ENCODE measurements at places on chromosomes 5 and 9.

DNA sequence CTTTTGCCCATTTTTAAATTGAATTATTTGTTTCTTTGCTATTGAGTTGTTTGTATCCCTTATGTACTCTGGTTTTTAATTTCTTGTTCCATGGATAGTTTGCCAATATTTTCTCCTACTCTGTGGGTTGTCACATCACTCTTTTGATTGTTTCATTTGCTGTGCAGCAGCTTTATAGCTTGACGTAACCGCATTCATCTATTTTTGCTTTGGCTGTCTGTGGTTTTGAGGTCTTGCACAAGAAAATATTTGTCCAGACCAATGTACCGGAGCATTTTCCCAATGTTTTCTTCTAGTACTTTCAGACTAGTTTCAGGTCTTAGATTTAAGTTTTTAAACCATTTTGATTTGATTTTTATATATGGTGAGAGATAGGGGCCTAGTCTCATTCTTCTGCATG is 36.2 kb upstream of the ZNF366 start:
- DNase-seq: no peak

GRCh38 chr5:143601917-143602333 is 198.4 kb upstream of the NR3C1 start:
- no peak for DNase-seq

- no peak for DNase-seq
Measured at GRCh38 chr9:99105152-99106043, 485 bp downstream of the TGFBR1 start.

DNA sequence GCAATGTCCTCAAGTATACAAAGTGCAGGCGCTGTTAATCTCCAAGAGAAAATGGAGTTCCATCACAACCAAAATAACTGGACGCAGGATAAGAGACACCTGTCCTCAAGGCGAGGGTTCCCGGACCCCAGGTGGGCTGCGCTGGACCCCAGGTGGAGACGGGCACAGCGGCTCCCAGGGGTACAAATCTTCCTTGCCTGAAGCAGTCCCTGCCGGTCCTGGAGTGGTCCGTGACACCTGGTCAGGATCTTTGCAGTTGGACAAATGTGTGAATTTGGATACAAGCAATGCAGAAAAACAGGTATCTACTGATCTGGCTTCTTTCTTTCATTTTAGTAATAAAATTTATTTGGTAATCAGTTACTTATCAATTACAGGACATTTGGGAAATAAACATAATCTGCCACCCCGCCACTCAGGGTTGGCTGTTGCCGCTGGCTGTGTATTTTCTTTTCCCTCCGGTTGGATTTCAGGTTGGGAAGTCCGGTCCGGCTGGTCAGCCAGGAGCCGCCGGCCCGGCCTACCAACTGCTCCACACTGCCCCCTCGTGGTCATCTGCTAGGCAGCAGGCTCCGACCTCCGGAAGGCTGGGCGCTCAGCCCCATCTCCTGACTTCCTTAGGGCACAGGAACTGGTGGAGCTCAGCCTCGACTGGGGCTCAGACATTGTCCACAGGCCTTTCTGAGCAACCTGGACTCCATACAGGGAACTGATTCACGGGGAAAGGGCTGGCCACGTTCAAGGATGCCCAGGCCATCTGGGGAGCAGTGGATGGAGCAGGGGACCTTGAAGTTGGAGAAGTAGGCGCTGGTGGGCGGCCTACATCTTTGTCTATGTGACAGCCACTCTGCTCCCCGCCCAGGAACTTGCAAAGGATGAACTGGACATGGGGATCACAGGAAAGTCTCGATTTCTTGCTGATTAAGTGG is 43.4 kb downstream of the NXNL2 start:
- peak; percentile 53 for DNase-seq

DNA sequence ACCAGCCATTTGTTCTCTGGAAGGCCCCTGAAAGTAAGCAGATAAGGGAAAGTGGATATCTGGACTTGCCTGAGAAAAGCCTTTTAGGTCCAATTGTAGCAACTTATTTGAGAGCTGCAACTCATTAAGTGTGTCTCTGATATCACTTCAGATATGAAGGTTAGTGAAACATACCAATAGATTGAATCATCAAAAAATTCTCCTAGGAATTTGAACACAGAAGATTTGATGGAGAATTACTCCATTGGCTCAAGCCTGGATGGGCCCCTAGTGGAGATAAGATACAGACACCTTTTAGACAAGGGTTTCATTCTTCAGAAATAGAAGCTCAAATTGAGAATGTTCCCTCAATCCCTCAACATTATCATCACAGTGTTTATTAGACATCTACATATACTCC is 356.7 kb downstream of the NDUFS4 start:
- no peak for DNase-seq

DNA sequence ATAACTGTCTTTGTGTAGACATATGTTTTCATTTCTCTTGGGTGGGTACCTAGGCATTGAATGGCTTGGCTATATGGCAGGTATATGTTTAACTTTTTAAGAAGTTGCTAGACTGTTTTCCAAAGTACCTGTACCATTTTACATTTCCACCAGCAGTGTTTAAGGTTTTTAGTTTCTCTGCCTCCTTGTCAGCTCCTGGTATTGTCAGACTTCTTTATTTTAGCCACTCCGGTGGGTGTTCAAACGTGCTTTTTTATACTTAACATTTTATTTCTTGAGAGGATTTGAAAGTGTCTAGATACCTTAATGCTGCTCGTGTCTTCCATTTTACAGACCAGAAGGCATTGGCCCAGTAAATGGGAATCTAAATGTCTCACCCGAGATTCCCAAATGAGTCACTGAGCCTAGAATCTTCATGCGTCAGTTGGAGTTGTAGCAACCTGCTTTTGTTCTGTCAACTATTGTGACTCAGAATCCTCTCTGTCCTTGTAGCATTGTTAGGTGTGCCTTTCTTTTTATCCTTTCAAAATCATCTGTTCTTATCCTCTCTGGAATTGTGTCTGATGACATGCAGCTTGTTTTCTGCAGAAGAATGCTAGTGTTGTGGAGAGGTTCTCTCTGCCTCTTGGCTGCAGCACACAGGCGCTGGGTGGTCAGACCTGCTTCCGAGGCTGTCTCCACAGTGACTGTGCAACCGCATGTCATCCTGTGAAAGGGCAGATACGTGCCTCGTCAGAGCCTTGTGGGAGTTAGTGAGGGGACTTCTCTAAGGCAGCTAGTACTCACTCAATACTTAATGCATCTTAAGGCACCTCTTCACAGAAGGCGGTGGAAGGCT is 291.8 kb downstream of the AOPEP start:
- peak; percentile 32 for DNase-seq

GRCh38 chr9:9904041-9904440 is 708.8 kb downstream of the PTPRD start:
- no peak for DNase-seq

DNA sequence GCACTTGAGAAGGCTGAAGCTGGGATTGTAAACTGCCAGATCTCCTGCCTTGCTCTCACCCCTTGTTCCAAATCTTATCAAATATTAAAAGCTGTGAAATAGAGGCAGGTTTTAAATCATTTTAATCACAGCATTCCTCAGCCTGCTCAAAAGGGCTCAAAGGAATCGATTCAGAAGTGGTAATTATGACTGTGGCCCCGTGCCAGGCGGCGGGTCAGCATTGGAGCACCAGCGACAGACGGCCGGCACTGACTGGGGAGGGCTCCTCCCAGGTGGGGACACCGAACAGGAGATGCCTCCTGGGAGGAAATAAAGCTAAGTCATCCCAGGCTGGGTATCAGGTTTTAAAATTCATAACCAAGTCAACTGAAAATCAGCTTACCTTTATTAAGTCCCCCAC is 66.7 kb downstream of the KCNIP1 start:
- no peak for DNase-seq

GRCh38 chr9:84382720-84383119 is 42.2 kb upstream of the SLC28A3 start:
- DNase-seq: no peak

- no peak for DNase-seq
Measured at GRCh38 chr5:90014420-90014819, 395.1 kb downstream of the CETN3 start.

- DNase-seq: no peak
Measured at GRCh38 chr5:150338546-150338945, 19.0 kb upstream of the TCOF1 start.

DNA sequence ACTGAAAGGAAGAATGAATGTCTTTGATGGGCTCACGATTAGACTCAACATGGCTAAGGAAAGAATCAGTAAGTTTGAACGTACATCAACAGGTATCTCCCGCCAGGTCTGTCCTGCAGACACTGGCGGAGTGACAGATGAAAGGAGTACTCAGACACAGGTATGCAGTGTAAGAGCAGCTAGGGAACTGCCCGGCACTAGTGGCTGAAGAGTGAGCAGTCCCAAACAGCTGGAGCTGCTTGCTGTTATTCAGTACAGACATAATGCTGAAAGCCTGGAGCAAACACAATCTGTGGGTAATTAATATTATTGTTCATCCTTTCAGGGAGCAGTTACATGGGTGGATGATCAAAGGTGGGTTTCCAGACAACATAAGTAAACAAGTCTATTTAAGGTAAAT is 835.5 kb downstream of the TLE4 start:
- no peak for DNase-seq

DNA sequence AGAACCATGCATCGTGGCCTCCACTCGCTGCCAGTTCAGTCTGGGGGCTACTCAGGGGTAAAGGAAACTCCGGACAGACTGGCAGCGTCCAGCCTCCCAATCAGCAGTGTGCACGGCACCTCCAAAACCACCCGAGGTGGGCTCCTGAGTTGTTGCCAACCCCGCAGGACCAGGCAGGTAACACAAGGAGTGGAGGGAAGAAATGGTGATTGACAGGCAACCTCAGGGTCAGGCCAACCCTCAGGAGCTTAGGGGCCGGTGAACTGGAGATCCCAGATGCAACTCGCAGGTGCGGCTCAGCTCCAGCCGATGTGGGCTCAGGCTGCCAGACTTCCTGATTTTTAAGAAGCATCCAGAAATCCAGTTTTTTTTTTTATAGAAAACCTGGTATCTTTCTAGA is 37.3 kb upstream of the AKNA start:
- DNase-seq: no peak

DNA sequence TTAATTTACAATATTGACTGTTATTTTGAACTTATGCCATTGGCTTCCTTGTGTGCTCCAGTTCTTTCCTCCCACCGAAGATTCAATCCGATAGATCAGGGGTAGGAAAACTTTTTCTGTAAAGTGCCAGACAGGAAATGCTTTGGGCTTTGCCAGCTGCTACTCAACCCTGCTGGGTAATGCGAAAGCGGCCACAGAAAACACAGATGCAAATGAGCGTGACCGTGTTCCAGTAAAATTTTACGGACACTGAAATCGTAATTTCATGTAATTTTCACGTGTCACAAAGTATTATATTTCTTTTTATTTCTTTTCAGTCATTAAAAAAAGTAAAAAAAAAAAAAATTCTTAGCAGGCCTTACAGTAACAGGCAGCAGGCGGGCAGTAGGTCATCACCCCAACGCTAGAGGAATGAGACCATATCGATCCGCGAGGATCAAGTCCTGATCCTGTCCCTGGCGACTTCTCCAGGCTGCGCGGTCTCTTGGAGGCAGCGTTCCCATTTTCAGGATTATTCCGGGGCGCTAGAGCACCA is 599 bp downstream of the NMRK1 start:
- DNase-seq: no peak

DNA sequence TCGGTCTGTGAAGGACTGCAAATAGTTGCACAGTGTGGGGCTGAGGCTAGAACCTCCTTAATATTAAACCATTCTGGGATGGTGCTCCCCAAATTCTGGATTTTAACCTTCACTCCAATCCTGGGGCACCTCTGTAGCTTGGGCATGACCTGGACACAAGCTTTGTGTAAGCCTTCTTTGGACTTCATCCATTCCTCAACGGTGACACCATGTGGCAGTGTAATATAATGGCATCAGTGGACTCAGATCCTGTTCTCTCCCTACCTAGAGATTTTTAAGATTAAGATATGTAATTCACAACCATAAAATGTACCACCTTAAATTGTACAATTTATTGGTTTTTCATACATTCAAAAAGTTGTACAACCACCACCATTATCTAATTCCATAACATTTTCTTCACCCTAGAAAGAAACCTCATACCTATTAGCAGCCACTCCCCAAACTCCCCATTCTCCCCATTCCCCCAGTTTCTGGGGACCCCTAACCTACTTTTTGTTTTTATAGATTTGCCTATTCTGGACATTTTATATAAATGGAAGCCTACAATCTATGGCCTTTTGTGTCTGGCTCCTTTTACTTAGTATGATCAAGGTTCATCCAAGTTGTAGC is 4.8 kb upstream of the PLGRKT start:
- DNase-seq: no peak

DNA sequence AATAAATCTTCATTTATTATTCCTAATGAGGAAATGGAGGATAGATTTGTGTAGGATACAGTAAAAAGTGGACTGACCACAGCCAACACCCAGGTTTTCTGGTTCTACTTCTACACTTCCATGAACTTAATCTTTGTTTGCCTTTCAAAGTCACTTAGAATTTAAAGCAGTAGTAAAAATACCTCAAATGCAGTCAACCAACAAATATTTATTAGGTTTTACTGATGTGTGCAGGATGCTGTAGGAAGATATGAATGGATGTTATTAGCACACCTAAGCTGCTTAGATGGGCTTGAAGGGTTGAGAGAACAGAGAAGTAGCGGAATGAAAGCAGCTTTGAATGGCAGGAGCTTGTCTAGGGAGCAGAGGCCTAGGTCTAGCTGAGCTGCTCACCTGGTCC is 201.1 kb downstream of the PALM2AKAP2 start:
- no peak for DNase-seq

DNA sequence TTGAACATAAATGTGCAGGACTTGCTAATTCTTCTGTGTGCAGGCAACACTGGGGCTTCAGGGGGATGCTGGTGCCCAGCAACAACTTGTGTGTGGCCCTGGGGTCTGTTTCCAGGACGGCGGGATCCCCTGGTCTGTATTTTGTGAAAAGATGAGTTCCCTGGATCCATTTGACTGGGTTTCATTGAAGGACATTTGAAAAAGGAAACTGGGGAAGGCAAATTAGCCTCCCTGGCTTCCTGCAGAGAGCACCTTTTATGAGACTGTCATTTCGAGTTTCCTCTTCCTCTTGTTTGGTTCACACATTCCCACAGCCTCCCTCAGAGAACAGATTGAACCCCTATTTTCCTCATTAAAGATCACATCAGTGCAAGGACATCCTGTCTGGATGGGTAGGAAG is 63.1 kb downstream of the FOXI1 start:
- no peak for DNase-seq

DNA sequence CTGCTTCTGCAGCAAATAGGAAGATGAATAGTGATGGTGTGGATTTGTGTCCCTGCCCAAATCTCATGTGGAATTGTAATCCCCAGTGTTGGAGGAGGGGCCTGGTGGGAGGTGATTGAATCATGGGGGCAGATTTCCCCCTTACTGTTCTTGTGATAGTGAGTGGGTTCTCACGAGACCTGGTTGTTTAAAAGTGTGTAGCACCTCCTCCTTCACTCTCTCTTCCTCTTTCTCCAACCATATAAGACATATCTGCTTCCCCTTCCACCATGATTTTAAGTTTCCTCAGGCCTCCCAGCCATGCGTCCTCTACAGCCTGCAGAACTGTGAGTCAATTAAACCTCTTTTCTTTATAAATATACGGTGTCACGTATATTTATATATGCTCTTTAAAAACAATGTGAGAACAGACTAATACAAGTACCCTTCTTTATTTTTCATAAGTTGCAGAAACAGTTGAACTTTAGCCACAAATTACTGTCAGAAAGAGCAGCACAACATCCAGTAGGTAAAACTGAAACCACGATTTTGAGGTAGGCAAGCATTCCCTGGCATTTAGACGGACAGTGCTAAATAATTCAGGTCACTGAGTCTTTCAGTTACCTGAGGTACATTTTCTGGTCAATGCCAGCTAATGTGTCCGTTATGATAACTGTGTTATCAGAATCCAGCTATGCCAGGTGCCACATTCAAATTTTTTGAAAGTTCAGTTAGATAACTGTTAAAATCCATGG is 79.3 kb upstream of the SPEF2 start:
- DNase-seq: no peak

- DNase-seq: no peak
Measured at GRCh38 chr5:80348171-80348570, 28.4 kb downstream of the SPZ1 start.
